ENCODE measurements at places on chromosomes 13 and 19.

DNA sequence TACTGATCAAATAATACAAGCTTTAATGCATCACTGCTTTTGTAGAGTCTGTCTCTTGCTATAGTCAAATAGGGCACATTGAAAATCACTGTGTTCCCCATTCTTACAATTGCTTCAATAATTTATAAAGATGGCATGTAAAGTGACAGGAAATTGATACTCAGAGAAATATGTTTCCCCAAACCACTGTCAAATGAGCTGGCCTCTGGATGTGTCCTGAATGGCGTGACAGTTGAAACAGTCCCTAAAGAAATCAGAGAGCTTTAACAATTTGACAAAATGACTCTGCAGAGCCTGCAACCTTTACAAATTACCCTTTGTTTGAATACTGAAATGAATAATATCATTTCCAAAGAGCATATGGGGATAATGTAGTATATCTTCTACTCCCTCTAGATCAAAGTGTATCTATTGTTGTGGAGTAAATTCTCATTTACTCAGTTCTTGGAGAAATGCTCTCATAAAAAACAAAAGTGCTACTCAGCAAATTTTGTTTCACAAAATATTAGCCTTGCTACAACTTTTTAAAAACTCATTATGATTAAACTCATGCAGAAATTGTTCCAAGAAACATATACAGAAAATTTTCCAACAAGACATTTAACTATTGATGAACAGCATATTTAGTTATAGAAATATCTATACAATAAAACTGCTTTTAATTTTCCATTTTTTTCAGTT, 763.2 kb upstream of the SPRY2 start:
- no peak for DNase-seq

DNA sequence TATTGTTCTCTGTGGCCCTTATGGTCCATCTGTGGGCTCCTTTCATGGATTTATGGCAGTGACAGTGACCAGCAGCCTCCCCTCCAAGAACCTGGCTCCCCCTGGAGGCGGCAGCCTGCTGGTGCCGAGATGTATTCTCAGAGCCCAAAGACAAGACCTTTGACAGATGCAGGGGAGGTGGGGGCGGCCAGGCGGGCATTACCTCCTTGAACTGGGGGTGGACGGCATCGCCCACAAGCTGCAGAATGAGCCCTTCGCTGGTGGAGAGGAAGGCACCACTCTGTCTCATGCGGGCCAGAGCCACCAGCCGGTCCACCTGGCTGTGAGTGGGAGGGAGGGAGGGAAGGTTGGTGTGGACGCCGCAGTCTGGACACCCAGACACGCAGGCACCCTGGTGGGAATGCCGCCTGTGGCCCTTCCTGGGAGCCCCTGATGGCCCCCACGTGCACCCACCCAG, 6.6 kb downstream of the ISOC2 start:
- DNase-seq: peak; percentile 51

DNA sequence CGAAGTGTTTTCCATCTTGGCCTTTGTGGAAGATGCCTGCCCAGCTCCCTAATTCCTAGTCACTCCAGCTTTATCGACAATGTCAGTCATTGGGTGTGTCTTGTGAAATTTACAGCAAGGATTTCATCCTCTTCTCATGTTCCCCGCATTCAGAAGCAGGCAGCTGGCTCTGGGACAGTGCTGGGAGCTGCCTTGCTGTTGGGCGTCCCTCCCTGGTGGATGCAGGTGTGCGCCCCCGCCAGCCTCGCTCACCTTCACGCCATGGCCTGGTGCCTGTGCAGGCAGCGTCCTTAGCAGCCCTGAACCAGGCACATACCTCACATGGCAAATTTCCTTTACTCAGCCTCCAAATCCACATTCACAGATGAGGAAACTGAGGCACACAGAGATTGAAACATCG, 39.7 kb upstream of the TFDP1 start:
- no peak for DNase-seq

DNA sequence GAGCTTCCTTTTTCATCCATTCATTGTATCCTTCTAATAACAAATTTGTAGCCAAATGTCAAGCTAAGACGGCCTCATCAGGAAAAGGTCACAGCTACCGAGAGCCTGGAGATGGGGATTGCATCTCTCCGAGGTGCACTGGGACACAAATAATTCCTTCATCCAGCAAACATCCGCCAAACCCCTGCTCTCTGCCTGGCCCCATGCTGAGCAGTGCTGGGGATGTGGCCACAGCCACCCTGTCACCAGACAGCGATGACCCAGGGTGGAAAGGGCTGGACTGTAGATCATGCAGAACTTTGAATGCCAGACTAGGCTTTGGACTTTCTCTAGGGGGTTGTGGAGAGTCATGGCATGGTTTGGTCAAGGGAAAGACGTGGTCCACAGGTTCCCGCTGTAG, 1.9 kb downstream of the TOMM40 start:
- no peak for DNase-seq

- DNase-seq: no peak
These were observed 241.0 kb downstream of the KLF5 start for GRCh38 chr13:73299787-73300186.

DNA sequence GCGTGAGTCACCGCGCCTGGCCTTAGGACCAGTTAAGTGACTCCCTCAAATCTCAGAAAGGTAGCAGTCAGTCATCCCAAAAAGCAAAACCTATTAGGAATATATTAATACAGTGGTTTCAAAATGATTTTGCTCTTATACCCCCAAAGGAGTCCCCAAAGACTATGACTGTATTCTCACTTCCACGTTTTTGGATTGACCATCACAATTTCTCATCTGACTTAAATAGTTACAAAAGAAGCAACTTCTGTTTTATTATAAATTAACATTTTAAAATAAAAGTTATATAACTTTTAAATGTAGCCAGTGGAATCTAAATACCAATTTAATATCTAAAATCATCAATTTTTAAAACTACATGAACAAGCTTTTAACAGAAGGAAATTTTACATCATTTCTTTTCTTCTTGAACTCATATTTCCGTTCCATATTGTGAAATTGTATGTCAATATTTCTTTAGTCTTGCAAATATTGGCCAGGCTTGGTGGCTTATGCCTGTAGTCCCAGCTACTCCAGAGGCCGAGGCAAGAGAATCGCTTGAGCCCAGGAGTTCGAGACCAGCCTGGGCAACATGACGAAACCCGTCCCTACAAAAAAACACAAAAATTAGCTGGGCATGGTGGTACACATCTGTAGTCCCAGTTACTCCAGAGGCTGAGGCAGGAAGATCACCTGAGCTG, 1.5 kb upstream of the SPART start:
- DNase-seq: no peak

- DNase-seq: no peak
These were observed 38.0 kb upstream of the ADGRE5 start for GRCh38 chr19:14343286-14343685.
